AG20443 (cell line): ENCODE measurements at places on chromosomes 11 and 22.

- no peak for DNase-seq
These were observed 13.1 kb downstream of the MOV10L1 start for GRCh38 chr22:50102946-50103345.

- DNase-seq, result no peak
These were observed 2.0 kb upstream of the TP53I11 start for GRCh38 chr11:44952500-44953260.

DNA sequence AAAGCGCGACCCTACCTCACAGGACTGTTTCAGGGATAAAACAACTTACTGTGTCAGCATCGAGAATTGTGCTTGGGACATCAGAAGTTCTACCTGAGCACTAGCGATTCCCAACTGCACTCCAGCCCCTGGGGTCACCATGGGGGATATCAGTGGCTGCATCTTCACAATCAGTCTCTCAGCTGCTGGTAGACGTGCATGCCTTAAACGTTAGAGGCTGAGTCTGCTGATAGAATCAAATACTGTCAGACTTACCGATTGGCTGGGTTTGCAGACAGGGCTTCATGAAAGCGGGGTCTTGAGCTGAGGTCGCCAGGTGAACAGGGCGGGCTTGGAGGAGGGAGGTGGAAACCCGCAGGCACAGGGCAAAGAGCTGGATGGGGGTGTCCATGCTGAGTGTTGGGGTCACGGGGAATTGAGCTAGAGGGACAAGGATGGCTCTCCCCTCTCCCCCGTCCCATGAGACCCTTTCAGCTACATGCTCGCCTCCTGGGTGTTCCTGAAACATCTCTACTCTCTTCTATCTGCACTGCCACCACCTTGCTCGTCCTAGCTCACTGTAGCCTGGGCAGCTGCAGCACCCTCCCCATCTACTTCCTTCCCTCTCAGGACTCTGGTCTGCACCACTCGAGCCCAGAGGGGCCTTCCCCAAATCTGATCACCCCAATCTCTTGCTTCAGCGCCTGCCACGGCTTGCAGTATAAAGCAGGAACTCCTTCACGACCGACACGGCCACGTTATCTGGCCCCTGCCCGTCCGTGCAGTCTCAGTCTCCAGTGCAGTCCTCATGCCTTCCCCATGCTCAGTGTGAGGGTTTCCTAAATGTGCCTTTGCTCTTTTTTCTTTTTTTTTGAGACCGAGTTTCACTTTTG is 43.5 kb downstream of the ST14 start:
- no peak for DNase-seq

- no peak for DNase-seq
These were observed 60.1 kb upstream of the MPEG1 start for GRCh38 chr11:59272771-59273372.

GRCh38 chr22:46454504-46455269 is 82.7 kb downstream of the CELSR1 start:
- no peak for DNase-seq
